ENCODE measurements at places on chromosomes 6 and 20.

- DNase-seq = no peak
Measured at GRCh38 chr20:40680161-40680959, 8.7 kb downstream of the MAFB start.

GRCh38 chr6:15661853-15662325 lies 939 bp downstream of the DTNBP1 start:
- DNase-seq = no peak

DNA sequence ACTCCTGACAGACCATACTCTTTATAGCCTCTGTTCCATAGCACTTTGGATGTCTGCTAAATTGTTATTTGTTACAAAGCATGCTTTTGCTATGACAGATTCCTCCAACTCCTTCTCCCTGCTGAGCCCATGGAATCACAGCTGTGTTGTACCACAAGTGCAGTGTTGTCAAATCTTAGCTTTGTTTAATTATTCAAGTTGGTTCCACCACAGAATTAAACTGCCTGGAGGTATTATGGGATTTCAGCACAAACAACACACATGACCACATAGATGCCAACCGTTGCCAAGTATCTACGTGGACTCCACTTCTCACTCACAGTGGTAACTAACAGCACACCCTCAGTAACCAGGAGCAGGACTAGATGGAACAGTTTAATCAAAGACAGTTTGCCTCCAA lies 32.7 kb upstream of the MARCKS start:
- DNase-seq = no peak

GRCh38 chr6:116349216-116349615 lies 21.5 kb upstream of the DSE start:
- no peak for DNase-seq

DNA sequence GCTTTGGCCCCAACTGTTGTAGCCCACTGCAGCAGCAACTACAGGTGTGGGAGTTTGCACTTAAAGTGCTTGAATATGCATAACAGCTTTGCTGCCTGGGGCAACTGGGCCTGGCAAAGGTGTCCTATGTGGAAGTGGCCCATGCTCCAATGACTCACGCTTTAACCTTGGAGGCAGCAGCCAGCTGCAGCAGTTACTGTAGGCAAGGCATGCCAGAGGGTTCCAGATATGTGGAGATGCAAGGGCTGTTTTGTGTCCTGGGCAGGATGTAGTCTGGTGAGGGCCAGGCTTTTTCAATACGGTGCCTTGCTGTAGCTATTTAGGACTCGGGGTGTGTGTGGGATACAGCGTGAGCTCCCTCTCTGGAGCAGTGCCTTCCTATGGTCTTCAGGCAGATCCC lies 150.3 kb downstream of the NKAIN2 start:
- no peak for DNase-seq

- peak; percentile 27 for DNase-seq
Measured at GRCh38 chr6:110590821-110591351, 114.5 kb upstream of the SLC22A16 start.

GRCh38 chr6:47180633-47181032 lies 129.1 kb downstream of the TNFRSF21 start:
- DNase-seq = no peak

- DNase-seq = no peak
Measured at GRCh38 chr6:104505838-104506237, 353.9 kb downstream of the HACE1 start.

DNA sequence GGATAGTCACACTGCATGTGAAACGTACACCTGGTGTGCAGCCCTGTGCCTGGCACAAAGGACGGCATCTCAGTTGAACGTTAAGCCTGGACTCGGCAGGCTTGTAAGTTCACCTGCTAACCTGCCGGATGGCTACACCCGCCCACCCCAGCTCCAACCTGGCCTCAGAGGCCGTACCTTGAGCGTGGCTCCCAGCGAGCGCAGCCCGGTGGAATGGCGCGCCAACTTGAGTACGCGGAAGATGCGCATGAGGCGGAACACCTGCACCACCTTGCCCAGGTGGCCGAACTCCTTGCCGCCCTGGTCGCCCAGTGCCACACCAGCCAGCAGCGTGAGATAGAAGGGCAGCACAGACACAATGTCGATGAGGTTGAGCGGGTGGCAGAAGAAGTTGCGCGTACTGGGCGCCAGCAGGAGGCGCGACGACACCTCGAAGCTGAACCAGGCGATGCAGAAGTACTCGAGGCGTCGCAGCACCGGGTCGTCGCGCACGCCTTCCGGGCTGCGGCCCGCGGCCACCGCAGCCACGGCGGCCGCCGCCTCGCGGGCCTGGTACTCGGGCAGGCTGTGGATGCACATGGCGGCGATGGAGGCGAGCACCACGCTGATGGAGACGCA lies 3.3 kb downstream of the KCNS1 start:
- no peak for DNase-seq

DNA sequence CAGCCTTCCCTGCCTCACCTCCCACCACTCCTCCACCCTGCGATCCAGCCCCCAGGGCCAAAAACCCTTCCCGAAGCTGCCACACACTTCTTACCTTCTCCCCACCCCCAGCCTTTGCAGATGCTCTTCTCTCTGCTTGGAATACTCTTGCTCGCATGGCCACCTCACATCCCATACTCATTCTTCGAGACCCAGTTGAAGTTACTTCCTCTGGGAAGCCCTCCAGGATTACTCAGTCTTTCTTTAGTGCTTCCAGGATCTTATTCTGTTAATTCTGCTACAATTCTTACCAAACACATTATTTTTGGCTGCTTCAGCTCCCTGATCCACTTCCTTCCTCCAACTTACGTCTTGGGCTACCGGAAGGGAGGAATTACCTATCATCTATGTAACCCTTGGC lies 54.3 kb downstream of the CD40 start:
- DNase-seq = no peak

DNA sequence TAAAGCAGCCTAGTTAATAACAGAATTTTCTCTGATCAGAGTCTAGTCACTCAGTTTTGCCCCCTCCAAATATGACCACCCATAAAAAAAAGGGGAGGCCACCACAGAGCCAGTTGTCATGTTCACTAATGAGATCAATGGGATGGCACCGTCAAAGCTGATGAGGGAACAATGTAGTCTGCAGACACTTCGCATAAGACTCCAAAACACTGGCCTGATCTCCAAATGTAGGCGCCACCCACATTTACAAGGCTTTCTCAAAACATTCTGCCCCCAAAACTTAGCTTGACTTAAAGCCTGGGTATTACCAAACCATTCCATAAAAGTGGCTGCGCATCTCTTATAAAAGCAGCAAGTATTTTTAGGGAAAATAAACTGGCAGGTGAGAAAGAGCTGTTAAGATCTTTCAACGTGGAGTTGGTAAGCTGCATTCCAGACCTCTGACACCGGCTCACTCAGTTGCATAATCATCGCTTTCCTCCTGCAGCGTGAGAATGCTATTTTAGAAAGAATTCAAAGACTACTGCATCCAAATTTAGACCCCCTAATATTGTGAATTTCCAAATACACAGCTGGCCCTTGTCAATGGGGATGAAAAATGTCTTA lies 59.3 kb downstream of the TBC1D7 start:
- peak; percentile 34 for DNase-seq

DNA sequence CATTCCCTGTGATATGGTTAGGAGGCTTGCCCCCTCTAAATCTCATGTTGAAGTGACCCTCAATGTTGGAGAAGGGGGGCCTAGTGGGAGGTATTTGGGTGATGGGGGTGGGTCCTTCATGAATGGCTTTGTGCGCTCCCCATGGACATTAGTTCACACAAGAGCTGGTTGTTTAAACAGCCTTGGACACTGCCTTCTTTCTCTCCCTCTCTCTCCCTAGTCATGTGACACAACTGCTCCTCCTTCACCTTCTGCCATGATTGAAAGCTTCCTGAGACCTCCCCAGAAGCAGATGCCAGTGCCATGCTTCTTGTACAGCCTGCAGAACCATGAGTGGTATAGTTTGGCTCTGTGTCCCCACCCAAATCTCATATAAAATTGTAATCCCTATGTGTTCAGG lies 117.2 kb upstream of the SLC22A16 start:
- no peak for DNase-seq

DNA sequence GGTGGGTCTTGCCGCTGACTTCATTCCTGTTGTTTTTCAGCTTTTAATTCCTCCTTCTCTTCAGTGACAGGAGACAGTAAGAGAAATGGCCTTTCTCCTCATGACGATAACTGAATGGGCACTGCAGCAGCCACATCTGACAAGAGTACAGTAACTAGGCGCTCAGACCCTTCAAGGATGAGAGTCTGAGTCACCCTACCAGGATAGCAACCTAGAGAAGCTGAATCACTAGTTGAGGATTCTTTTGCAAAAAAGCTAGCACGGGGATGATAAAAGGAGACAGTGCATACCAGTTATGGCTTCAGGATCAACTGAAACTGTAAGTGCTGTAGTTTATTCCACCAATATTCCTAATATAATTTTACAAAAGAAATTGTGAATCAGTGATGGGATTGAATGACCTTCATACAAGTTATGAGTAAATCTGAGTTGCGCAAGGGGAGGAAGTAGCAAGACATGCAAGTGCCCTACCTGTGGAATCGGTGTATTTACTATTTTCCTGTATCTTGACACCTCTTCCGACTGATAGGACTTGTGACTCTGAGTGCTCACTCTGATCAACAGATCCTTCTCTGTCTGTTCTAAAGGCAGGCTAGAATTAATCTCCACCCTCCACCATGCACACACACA lies 161.8 kb upstream of the GRIK2 start:
- DNase-seq = no peak

DNA sequence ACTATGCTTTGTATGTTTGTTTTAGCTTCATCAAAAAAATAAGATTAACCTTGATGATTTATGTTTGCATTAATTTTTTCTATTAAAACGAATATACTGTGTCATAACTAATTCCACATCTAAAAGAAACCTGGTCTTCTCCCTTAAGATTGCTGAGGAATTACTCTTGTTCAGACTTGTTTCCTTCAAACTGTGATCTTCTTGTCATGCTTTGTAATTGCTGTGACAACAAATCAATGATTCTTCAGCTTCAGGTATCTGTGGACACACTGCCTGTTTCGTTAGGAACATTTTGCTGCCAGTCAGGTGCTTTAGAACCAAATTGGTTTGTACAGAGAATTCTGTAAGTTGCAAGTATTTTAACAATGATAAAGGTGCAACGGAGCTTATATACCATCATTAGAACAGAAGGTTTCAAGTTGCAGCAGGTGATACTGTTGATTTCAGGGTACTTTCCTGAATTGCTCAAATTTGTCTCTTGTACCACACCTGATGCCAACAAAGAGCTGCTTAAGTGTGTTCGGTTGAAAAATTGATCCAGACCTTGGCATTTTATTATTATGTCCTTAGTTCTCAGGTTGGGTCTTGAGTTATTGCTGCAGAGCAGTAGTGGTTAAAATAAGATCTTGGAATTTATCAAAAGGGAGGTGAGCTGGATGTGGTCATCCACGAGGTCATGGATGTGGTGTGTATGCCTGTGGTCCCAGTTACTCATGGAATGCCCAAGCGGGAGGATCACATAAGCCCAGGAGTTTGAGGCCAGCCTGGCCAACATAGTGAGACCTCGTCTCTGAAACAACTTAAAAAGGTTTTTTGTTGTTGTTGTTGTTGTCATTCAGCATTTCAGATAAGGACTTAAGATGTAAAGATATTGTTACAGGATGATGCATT lies 19.5 kb downstream of the SYTL3 start:
- DNase-seq = no peak

GRCh38 chr6:87982134-87982533 lies 65.5 kb upstream of the SPACA1 start:
- DNase-seq = no peak

GRCh38 chr6:17193106-17193775 lies 87.9 kb upstream of the RBM24 start:
- DNase-seq = no peak

DNA sequence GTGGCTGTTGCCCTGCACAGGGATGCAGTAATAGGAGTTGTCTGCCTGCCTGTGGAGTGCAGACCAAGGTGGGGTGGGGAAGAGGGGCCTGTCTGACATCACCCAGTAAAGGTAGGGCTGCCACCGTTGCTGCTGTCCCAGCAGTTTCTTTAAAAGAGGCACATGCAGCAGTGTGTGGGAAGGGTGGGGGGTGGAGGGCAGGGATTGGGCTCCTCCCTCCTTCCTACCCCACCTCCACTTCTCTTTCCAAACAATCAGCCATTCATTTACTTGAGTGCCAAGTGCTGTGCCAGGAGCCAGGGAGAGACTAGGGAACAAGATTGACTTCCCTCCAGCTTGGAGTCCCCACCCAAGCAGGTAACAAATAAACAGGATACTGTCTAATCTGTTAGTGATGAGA lies 66.8 kb upstream of the MYL9 start:
- DNase-seq = no peak

GRCh38 chr6:68126089-68126749 lies 508.9 kb upstream of the ADGRB3 start:
- no peak for DNase-seq

- DNase-seq = peak; percentile 37
Measured at GRCh38 chr20:17612287-17612991, 42.6 kb downstream of the DSTN start.

DNA sequence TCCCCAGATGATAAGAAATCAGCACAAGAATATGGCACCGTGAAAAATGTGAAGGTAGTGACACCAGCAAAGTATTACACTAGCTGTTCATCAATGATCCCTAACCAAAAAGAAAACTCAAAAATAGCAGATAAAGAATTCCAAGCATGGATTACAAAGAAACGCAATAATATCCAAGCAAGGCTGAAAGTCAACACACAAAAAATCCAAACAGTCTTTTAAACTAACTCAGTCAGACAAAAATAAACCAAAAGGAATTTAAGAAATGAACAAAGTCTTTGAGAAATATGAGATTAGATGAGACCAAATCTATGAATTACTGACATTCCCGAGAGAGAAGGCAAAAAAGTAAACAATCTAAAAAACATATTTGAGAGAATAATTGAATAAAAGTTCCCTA lies 976.1 kb upstream of the MAP3K7 start:
- no peak for DNase-seq

Measured in non-pigmented ciliary epithelial cell (primary cell).